Hematopoietic multipotent progenitor cell treated with erythropoietin and hydrocortisone succinate and interleukin-3 and kit ligand, for 17 days (in vitro differentiated cells): ENCODE measurements at places on chromosomes 3 and 15.

GRCh38 chr3:66378256-66378655 is 122.6 kb downstream of the LRIG1 start:
- DNase-seq = no peak

- no peak for DNase-seq
These were observed 31.9 kb upstream of the SPTSSB start for GRCh38 chr3:161403251-161403650.

DNA sequence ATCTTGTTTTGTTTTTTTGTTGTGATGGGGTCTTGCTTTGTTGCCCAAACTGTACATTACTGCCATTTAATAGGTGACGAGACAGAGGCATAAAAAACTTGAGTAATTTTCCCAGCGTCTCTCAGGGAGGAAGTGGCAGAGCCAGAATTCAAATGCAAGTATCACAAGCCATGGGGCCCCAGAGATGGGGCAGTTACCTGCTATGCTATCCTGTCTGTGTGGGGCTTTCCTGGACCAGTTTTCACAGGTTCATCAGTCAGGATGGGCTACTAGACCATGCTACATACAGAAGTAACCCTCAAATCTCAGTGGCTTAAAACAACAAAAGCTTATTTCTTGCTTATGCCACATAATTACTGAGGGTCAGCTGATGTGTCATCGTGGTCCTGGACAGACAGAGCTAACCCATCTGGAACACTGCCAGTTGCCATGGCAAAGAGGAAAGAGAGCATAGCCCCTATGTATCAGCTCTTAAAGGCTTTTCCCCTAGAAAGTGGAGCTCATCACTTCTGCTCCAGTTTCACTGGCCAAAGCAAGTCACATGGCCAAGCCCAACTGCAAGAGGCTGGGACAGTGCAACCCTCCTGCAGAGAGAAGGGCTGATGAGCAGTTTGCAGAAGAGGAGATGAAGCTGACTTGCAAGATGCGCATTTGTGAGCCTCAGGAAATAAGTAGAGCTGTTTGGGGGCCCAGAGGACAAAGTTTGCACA is 31.7 kb upstream of the SYNM start:
- DNase-seq = no peak

GRCh38 chr3:16448639-16449070 is 64.8 kb downstream of the RFTN1 start:
- DNase-seq = no peak

GRCh38 chr3:113038328-113038727 is 47.5 kb downstream of the GTPBP8 start:
- DNase-seq = no peak

- no peak for DNase-seq
These were observed 59.8 kb upstream of the SGO1 start for GRCh38 chr3:20245781-20246180.

DNA sequence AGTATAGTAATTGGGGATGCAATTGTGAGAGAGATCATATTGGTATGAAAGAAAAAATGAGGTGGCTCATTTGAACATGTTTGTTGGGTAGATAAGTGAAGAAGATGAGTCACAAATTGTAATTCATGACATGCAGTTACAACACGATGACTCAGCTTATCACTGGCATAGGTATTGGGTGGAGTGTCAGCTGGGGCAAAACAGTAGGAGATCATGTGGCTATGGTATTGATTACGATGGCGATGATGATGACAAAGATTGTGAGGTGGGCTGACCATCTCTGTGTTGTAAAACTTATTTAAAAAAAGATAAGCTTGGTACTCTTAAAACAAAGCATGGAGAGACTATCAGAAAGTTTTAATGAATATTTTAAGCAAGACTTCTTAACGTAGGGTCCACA is 11.6 kb upstream of the DPH6 start:
- peak; percentile 67 for DNase-seq

DNA sequence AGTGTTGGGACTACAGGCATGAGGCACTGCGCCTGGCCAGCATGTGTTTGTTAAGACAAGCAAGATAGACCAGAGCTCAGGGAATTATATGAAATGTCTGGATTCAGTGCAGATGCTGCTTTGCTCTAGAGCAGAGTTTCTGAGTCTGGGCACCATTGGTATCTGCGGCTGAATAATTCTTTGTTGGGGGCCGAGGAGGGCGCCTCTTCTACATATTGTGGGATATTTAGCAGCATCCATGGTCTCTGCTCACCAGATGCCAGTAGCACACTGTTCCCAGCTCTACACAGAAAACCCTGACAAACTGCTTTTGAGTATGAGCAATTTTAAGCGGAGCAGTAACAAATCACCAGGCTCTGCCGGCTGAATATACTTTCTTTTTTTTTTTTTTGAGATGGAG is 3.6 kb upstream of the LDHAL6B start:
- DNase-seq = no peak

DNA sequence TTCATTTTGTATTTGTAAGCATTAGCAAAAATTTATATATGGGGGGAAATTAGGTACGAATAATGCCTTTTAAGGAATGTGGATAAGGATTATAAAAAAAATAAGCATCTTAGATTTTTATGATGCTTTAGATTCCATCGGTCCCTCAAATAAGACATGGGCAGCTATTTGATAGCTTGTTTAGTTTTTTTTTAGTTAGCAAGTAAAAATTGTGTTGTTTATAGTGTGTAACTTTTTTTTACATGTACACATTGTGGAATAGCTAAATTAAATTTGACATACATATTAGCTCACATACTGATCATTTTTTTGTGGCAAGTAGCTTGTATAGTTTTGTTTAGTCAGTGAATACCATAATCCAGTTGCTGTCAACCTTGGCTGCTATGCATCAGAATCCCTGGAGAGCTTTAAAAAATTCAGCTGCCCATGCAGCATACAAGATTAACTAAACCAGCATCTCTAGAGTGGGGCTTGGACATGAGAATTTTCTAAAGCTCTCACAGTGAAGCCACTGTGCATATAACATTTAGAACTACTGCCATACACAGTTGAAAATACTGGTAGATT is 53.9 kb downstream of the TMOD3 start:
- DNase-seq = no peak

GRCh38 chr15:79560384-79560783 is 128.2 kb downstream of the MINAR1 start:
- no peak for DNase-seq

DNA sequence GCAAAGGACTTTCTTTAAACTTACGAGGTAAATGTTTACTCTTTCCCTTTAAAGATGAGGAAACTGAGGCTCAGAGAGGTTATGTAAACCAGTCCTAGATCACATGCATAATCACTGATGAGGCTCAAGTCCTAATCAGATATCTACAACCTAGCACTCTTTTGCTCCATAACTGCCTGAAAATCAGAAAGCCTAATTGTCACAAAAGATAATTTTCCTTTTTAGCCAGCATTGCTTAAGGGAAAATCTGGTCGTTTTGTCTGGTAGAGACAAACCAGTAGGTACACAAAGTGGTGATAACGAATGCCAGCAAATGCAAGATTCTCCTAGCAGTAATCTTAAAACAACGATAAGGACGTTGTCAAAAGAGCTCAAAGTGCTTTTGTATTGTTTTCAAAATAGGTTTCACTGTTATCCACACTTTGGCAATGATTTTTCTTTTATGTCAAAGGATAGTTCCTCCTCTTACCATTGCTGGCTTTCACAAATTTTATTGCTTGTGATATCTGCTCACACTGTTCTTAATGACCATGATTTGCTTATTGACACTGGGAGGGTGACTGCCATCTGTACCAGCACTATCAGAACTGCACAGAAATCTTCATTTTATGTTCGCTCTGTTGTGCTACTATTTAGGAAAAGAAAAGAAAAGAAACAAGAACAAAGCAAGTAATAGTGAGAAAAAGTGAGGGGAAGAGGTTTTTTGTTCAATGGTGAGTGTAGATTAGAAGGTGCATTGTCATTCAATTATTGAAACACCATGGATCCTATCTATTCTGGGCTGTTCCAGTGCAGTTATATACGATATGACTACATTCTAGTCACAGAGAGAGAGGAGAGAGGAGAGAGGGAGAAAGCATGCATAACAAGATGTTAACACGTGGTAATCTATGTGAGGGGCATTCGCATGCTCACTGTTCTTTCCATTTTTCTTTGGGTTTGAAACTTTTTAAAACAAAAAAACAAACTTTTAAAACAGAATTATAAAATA is 13.7 kb downstream of the IQCH start:
- DNase-seq = no peak

DNA sequence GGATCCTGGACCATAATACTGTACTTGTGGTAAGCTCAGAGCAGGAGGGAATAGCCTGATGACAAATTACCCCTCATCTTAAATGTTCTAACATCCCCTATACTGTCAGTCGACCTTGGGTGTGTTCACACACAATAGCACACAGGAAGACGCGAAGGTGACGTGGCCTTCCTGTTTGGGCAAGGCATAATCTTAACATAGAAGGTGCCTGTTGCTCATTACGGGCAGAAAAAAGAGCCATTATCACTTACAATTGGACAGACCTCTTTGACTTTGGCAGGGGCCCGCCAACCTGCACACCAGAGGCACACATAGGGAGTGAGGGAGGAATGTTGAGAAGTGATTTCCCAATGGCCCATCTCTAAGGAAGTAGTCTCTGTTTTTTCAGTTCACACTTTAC is 144.2 kb downstream of the ANO10 start:
- DNase-seq = no peak

DNA sequence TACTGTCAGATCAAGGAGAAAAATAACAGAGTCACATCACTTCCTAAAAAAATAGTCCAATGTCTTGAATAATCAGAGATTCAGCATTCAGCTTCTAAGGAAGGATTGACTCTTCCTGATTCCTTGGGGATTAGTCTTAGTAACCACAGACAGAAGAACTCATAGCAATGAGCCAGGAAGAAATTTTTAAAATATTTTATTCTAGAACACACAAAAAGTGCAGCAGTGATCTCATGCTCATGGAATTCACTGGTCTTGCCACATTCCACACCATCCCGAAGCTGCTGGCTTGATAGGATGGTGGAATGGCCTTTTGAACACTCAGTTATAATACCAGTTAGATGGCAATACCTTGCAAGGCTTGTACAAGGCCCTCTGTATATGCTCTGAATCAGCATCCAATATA is 43.0 kb upstream of the ABI3BP start:
- no peak for DNase-seq

DNA sequence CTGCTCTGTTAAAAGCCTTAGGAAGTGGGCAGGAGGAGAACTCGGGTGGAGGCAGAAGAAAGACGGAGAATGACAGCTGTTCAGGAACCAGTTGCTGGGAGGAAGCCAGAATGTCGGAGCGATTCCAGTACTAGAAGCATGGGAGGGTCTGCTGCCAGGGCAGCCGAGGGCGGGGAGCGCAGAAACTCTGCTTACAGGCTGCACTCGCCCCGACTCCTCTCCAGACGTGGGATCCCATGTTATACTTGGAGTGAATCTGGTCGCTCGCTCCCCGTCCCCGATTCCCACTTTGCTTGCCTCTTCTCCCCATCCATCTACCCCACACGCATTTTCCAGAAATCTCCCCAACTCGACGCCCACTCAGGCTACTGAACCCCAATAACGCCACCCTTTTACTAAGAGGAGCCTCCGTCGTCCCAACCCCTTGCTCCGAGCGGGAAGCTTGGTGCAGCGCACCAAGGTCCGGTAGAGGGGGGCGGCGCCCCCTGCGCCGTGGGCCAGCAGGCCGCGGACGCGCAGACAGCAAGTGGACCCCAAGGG is 665 bp downstream of the GATM start:
- DNase-seq = no peak

DNA sequence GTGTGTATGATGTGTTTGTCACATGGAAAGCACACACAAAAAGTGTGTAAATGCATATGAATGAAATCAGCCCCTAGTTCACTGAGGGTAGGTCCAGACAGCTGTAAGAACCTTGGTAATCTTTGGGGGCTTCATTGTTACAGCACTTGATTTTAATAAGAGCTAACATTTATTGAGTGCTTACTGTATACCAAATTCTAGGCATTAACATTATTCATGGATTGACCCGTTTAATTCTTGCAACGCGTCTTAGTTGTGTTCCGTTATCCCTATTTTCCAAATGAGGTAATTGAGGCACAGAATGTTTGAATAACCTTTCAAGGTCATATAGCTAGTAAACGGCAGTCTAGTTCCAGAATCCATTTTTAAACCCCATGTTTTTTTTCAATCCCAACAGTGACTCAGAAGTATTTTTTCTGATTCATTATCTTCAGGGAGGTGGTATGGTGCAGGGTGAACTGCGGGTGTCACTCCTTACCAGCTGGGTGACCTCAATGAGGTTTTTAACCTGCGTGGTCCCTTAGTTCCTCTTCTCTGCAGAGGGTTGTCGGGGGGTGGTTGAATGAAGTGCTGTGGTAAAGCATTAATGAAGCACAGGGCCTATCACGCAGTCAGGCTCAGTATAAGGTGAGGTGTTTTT is 14.2 kb downstream of the RAB8B start:
- DNase-seq = peak; percentile 56

DNA sequence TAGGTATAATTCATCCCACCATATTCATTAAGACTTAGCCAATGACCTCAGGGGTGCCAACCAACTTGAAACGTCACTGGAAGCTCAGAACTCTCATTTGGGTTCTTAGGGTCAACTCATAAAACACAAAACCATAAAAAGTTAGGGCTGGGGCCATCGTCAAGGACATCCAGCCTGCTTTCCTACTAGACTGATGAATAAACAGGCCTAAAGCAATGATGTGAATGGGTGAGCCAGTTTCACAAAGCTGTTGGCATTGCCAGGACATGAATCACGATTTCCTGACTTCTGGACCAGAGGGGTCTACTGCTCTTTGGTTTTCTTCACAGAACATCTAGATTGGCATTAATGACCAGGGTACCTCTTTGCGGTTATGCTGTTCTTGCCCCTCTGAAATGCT is 64.7 kb downstream of the EOMES start:
- no peak for DNase-seq

- no peak for DNase-seq
These were observed 21.9 kb downstream of the EHD4 start for GRCh38 chr15:41950489-41950888.

- peak; percentile 64 for DNase-seq
These were observed 67.1 kb upstream of the MCTP2 start for GRCh38 chr15:94164202-94164807.

DNA sequence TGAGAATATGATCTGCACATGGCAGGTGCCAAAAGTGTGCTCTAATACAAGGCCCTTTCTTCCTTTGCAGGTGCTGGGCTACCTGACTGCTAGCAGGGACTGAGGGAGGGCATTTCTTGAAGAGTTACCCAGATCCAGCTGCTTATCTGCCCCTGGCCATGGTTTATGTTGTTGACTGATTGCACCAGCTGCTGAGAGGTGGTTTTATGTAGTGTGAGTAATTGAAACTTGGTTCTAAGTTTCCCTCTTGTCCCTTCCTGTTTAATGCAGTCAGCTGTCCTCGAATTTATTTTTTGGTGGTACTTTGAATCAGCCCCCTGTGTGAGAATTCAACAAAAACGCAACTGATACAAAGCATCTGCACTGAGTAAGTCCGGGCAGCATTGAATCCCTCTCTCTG is 288.3 kb upstream of the C2CD4B start:
- DNase-seq = peak; percentile 62

DNA sequence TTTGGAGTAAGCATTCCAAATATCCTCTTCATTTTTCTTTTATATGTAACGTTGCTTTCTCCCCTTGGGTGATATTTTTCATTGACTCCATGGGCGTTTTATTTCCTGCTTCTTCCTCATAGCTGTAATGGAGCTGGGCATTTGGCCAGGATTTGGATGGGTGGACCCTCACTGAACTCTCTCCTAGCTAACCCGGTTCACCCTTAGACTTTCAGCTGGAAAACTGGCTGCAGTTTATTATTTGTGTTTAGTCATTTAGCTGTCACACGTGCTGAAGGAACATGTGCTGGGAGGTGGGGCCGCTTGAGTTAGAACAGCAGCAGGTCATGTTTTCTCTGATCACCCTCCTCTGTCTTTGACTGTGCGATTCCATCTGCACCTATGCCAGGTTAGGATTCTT is 407.6 kb downstream of the ZIC1 start:
- DNase-seq = no peak

- DNase-seq = no peak
These were observed 75.9 kb downstream of the SCN5A start for GRCh38 chr3:38573556-38573955.
